ENCODE measurements at places on chromosomes 3 and 15.
A peak's percentile ranks its signal among the peaks of the same experiment; 100 is the strongest.

- no peak for DNase-seq
These were observed 8.5 kb downstream of the CDCP1 start for GRCh38 chr3:45137656-45138181.

DNA sequence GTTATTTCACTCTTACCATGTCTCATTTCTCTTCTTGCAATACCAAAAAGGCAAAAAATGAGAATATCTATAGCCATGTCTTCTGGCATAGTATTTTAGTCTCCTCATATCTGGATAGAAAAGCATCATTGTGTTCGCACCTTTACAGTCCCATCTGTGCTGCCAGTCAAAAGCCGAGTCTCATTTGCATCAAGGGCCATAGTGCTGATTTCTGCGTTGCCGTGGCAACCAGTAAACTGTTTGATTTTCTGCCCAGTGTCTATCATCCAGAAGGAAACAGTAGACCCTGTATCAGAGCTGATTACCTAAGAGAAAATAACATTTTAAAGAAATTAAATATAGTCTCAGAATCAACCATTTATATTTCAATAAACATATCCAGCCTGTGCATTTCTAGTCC is 86.1 kb upstream of the SERPINI2 start:
- no peak for DNase-seq

DNA sequence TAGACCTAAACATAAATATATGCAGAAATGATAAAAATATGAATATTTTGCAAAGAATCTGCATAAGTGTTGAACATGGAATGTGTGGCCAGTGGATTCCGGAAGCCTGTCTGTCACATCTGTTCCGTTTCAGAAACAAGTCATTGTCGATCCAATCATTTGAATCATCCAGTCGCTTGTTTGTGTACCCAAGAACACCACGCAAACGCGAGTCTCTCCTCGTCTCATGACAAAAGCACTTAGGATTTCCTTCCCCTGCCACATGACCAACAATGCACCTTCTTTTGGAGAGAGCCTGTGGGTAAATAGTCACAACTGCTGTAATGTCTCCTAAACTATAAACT is 80.2 kb downstream of the FMN1 start:
- DNase-seq = no peak

- no peak for DNase-seq
These were observed 67.6 kb downstream of the IGF1R start for GRCh38 chr15:98715890-98716443.

GRCh38 chr3:127954640-127955039 is 39.6 kb downstream of the KBTBD12 start:
- DNase-seq = no peak

DNA sequence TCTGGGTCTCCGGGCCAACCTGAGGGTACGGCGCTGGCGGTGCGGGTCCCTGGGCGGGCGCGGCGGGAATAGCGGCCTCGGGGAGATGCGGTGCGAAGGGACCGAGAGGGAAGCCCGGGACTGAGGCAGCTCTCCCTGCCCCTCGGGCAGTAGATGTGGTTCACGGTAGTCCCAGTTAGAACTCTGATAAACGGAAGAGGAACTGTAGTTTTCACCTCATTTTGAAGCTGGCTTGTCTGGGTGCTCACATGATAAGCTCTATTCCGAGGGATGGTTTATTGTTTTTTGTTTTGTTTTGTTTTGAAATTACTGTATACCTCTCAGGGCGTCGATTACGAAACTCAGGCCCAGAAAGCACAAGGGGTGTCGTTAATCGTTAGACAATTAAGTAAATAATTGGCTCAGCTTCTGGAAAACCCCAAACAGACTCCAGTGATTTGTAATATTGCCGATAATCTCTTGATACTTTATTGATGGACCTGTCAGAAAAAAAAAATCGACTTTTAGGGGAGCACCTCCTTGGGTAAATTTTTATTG is 413 bp downstream of the NUSAP1 start:
- DNase-seq = no peak

DNA sequence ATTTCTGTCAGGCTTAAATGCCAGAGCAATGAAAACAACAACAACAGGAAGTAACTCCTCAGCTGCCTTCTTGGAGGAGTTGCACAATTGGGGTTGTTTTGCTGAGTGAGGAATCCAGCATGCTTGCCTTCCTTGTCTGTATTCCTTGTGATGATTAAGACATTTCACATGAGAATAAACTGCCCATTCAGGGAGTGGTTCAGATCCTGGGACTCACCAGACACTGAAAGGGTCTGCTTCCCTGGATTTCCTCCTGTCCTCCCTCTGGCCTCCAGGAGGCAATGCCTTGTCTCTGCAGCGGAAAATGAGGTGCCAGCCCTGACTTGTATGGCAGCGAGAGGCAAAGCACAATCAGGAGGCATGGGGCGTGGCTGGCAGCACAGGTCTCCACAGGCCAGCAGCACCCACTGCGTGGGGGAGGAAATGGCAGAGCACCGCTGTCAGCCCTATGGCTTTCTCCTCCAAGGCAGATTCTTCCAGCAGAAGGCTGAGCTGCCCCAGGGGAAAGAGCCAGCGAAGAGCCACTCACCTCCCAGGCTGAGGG is 41.5 kb downstream of the RBP2 start:
- DNase-seq = no peak

- DNase-seq = no peak
These were observed 533.1 kb upstream of the NAALADL2 start for GRCh38 chr3:174325834-174326700.

DNA sequence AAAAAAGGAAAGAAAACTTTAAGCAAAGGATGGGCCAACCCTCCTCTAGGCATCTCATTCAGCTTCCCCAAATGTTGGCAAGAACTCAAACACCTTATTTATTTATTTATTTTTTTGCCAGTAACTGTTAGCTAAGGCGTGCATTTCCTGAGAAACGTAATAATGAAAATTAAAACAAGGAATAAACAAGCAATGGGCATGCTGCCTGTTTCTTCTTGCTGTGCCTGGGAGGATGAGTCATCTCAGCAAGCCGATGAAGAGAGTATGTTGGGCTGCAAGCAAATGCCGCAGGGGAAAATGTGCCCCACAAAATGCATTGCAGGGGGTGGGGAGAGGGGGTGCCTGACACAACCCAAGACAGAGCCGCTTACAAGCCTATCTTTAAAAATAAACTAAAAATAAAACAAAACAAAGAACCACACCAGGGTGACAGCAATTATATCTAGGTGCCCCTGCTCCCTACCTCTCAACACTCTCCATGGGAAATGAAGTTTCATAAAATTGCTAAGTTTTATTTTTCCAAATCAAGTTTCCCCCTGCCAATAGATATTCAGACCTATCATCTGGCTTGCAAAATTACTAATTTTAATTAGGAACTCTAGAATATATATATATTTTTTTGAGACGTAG is 40.3 kb downstream of the EIF4E3 start:
- peak; percentile 38 for DNase-seq

GRCh38 chr3:131892331-131892730 is 142.5 kb downstream of the CPNE4 start:
- no peak for DNase-seq

GRCh38 chr3:181076558-181076957 is 87.0 kb upstream of the DNAJC19 start:
- DNase-seq = no peak

DNA sequence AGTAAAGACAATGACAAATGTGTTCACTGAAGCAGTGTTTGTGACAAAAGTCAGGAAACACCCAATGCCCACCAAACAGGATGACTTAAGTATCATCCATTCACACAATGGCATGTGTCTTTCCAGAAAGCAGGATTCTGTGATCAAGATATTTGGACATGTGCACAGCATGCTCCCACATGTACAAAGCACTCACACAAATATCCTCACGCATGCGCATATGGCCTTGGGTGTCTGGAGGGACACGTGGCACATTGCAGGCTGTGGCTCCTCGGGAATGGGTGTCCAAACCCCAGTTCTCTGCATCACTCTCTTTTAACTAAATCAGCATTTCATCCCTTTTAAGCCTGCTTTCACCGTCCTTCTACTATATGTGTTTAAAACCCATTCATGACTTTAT is 130.5 kb downstream of the KLF13 start:
- DNase-seq = no peak

- DNase-seq = no peak
These were observed 34.5 kb downstream of the UMPS start for GRCh38 chr3:124764746-124765145.

DNA sequence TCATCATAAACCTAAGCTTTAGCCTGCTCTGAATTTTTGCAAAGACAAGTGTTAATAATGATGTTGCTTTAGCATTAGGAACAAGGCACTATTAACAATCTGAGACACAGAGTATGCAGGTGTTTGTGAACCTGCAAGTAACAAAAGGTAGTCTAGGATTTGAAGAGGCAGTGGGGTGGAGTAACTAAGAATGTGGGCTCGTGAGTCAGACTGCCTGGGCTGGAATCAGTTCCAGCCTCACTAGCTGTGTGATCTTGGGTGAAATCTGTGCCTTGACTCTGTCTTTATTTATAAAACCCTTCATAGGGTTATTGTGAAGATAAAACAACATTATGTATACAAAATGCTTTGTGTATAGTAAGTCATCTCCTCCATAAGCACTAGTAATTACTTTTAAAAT is 610.6 kb upstream of the CFAP20DC start:
- DNase-seq = no peak

- DNase-seq = peak; percentile 46
These were observed 110.5 kb upstream of the GAP43 start for GRCh38 chr3:115512565-115513415.
